ENCODE measurements at places on chromosomes 1 and 21. TPM values are rescaled to one million over a fixed set of nuclear protein-coding genes. Genes with fewer than 3 reads are reported as not detected.

Gene TSTD1
- total RNA-seq, result 73.7 TPM

DNA sequence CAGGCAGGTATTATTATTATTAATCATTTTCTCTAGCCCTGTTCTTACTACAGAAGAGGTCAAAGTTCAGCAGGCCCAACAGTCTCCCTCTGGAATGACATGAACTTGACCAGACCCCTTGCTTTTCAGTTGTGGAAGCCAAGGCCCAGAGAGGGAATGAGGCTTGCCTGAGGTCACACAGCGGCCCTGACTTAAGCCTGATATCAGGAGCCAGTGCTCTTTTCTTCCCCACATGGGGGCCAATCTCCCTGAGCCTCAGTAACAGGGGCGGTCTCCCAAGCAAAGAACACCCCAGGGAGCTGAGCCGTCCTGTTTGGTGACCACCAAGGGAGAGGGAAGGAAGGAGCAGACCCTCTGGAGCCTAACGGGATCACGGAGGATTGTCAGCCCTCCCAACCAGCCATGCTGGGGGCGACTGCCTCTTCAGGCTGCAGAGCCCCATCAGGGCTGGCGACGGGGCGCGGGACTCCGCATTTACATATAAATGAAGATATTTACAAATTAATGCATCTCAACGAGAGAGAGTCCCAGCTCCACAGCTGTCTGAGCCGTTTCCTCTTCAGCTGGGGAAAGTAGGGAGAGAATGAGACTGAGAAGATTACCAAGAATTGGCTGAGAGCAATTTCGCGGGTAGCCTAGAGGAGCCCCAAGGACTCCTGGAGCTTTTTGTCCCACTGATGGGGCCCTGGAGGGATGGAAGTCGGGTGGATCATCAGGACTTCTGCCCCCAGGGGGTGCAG lies 186.1 kb upstream of the KLHDC7A start:
- DNase-seq, result no peak

Gene HES3
- not detected for total RNA-seq

Gene CELA2A
- not detected for total RNA-seq

Gene PTGER3
- not detected for total RNA-seq

Gene TCHH
- not detected for total RNA-seq

DNA sequence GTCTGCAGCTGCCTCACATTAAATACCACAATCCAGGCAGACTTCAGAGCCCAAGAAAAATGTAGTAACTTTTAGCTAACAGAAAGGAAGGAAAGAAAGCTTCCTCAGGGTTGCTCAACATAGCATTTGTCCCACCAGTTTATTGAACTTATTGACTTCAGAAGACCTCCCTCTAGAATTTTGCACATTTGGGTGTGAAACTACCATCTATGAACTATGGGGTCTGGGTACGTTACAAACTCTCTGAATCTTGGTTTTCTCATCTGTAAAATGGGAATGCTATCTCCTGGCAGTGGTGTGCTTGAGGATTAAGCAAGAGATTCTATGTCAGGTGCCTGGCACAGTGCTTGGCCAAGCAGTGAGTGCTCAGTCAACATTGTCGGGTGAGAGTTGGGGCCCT lies at the start of gene ZP4:
ZP4 (minus strand) TSS at position 101 of the 400 bp plus-strand sequence. CDS start 287 bp downstream, outside the sequence.
- no peak for DNase-seq

DNA sequence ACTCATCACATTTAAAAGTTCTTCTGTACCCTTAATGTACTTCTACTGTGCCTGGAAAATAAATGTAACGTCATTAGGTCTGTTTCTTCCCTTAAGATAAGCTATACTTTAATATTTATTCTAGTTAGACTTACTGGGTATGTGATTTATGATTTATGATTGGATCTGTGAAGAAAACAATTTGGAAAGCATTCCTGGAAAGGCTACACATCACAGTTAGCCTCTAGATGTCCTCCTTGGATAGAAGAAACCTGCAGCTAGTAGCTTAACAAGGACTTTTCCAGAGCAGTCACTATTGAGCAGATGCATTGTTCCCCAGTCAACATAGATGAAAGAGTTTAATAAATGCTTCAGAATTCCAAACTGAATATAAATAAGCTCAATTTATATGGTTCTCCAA lies 22.2 kb upstream of the ABL2 start:
- peak; percentile 25 for DNase-seq

DNA sequence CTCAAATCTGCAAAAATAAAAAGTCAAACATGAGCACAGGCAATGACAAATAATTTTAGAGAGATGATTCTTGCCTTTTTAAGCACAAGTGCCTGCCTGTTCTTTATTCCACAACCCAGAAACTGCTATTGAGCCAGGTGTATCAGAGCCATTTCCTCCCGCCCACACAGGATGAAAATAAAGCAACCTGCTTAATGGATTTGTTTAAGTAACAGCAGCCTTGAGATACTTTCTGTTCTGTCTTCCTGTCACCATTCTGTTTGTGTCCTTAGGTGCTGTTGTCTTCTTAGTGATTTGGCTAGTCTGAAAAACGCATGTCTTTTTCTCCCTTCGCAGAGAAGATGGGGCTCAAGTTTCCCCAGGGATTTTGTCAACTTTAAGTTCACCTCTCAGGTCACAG lies 11.4 kb downstream of the RPE65 start:
- DNase-seq, result peak; percentile 35

Gene NPPB
- not detected for total RNA-seq

DNA sequence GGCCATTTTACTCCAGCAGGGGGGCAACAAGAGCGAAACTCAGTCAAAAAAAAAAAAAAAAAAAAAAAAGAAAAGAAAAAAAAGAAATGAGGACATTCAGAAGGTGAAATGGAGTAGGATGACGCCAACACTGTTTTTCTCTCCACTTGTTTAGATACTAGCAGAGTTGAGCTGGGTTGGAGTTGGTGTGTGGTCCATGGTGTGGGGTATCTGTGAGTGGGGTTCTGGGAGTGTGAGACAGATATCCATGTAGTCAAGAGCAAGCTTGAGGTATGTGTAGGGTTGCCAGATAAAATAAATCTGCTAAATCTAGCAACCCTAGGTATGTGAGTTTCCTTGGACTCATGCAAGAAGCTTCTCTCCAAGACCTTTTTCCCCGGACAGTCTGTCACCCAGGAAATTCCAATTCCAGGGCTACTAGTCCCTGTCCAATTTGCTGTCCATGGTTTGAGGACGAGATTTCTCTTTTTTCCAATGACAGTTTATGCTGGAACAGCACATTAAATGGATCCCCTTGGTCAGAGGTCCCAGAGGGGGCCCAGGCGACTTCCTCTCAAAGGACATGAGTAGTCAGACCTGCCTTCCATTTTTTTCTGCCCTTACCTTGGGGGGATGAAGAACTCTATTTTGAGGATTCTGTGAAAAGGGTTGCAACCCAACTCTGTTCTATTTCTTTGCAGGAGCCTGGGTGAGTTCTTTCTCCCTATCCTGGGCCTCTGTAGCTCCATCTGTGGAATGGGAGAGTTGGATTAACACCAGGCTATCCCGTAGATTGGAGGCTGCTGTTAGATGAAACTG lies 2.1 kb upstream of the FOXD2 start:
- DNase-seq, result no peak

Gene TMCO4
- total RNA-seq, result 4.5 TPM

DNA sequence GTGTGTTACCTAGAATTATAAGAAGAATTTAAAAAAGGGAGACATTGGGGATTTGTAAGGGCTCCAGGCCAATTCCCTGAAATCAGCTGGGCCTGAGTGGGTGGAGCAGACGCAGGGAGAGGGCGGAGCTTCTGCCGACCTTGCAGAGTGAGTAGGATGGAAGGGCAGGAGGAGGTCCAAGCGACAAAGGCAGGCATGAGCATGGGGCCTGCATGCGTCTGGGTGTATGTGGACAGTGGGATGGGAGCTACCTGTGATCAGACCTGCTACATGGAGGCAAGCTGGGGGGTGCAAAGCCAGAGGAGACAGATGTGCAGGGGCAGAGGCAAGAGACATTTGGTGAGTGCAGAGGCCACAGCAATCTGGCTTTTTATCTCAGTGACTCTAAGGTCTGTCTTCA lies 105.3 kb upstream of the OLIG2 start:
- no peak for DNase-seq

GRCh38 chr1:175514387-175514953 lies 228.9 kb downstream of the TNR start:
- DNase-seq, result peak; percentile 30

DNA sequence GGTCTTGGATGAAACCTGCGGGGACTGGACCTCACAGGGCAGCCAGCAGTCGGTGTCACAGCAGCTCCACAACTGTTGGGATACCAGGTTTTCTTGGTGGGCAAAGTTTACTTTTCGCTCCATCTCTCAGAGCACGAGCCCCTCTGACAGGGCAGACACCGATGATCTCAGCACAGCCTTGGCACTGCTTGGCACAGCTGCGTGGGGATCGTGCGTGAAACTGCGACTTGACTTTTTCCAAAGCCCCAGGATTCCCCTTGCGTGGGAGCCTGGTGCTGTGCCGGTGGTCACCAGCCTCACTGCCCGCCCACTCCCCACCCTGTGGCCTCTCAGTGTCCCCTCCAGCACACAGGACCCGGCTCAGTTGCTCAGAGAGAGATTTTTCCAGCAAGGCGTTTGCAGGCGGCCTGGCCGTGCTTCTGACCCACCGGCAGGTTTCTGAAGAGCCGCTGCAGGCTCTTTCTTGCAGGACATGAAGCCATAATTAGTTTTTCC lies 57.3 kb downstream of the SIK1 start:
- DNase-seq, result no peak

DNA sequence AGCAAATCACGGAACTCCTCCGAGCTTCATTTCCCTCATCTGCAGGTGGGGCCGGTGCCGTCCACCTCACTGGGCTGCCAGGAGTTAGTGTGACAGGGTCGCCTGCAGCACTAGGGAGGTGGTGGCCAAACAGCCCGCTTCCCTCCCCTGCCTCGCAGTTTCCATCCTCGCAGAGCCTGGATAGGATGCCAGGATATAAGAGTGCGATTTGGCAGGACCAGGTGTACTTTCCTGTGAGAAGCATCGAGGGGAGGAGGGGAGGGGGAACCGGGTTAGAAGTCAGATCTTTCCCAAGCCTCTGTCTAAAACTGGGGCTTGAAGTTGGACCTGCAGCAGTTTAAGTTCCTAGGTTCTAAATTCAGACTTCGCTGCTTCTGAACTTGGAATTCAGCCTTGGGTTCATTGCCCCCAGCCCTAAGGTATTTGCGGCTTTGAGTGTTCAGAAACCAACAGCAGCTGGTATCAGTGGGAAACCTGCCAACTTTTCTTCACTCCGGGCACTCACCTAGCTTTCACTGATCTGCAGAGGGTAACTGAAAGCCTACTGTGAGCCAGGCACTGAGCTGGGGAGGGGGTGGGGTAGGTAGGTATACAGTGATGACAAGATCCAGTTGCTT lies 1.7 kb upstream of the JUN start:
- DNase-seq, result peak; percentile 90

Gene S100A4
- total RNA-seq, result 6.5 TPM

DNA sequence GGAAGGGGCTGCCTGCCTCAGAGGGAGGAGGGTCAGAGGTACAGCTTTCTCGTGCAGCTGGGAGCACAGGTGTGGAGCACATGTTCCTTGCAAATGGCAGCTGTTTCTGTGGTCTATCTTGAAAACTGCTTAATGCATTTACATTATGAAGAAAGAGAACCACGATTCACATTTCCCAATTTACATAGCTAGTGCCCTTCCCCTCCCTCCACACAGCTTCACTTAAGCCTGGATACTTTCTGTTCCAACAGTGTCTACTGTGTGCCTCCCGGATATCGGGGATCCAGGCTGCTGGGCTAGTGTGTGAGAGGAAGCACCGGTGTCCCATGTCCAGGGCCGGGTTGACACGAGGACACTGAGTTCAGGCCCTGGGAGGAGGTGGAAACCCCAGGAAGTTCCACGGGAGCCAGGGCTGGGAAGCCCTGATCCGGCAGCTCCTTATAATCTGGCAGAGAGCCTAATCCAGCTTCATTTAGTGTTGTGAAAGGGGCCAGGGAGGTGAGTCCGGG lies 31.6 kb downstream of the TMCC2 start:
- DNase-seq, result no peak

GRCh38 chr1:83552820-83553219 lies 446.1 kb downstream of the TTLL7 start:
- no peak for DNase-seq

GRCh38 chr1:21652101-21652936 lies 16.8 kb downstream of the RAP1GAP start:
- no peak for DNase-seq

DNA sequence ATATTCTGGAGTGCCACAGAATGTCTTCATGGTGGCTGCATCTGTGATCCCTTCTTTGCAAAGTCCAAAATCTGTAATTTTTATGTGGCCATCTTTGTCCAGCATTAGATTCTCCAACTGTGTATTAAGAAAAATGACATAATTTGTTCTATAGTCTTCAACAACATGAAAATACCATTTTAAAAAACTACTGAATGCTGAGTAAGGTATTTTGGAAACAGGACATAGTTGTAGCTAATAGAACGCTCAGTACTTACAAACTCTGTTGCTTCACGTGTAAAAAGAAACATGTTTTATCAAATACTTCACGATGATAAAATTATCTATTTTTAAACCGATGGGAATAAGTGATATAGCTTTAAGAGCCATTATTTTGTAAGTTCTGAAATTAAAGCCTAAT lies 286.3 kb downstream of the AKT3 start:
- DNase-seq, result no peak

Gene ZNF670
- total RNA-seq, result 3.3 TPM

Gene MFAP2
- total RNA-seq, result 12.8 TPM

GRCh38 chr1:109208836-109209463 lies 4.8 kb upstream of the SARS1 start:
- peak; percentile 70 for DNase-seq
